ENCODE measurements at places on chromosomes 16 and 17.

DNA sequence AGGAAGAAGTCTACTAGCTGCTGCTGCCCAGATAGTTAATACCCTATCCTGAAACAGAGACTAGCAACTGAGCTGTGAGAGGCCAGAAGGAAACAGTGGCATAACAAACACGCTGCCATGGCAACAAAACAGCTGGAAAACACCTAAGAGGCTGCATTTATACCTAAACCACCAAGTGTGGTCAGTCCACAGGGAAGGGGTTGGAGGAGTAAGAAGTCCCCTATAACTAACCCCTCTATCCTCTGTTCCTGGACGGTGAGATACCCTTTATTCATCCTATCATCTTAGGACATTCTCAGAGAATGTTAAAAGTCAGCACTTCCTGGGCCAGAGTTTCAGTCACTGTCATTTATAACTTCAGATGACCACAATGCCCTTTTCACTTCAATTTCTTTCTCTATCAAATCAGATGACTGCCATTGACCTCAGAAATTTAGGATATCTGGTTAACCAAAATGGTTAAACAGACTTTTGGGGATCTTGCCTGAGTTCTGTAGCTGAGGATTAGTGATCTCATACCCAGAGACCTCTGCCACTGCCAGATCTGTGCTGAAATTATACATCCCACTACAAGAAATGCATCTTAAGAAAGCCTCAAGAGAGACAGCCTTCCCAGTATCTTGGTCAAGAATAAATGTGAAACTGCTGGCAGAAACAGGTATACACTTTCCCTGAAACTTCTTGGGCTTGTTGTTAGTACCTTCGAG is 36.2 kb downstream of the STH start:
- no peak for DNase-seq

GRCh38 chr17:80846932-80847331 is 144.7 kb upstream of the CHMP6 start:
- no peak for DNase-seq

- no peak for DNase-seq
These were observed 58.9 kb downstream of the CYTH1 start for GRCh38 chr17:78723001-78723796.

GRCh38 chr17:75783803-75784472 is 668 bp upstream of the UNK start:
- DNase-seq, result no peak

GRCh38 chr17:38539386-38539785 is 66.4 kb downstream of the SRCIN1 start:
- no peak for DNase-seq

- DNase-seq, result no peak
These were observed 18.7 kb downstream of the TSPOAP1 start for GRCh38 chr17:58309918-58310259.

GRCh38 chr17:14389681-14390080 is 88.8 kb downstream of the HS3ST3B1 start:
- no peak for DNase-seq

DNA sequence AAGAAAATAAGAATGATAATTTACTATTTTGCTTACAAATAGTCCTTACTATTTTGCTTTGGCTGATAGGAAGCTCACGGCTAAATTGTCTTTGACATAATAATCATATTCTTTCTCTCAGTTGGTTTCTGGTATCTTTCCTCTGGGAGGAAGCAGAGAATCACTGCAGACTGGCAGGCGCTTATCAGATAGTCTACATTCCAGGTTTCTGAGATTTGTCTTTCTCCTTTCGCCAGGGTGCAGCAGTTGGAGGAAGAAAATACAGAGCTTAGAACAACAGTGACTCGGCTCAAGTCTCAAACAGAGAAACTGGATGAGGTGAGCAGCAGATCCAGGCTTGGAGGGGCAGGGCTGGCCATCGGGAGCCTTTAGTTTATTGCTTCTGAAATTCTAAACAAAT is 136.1 kb downstream of the RAB11FIP4 start:
- no peak for DNase-seq

- DNase-seq, result no peak
These were observed 240.3 kb upstream of the N4BP1 start for GRCh38 chr16:48850097-48850770.

GRCh38 chr16:84143081-84143480 is 1.9 kb downstream of the HSDL1 start:
- no peak for DNase-seq

- no peak for DNase-seq
These were observed 239.2 kb upstream of the AXIN2 start for GRCh38 chr17:65800655-65801054.

- DNase-seq, result no peak
These were observed 545.3 kb downstream of the XYLT1 start for GRCh38 chr16:16925432-16925831.

DNA sequence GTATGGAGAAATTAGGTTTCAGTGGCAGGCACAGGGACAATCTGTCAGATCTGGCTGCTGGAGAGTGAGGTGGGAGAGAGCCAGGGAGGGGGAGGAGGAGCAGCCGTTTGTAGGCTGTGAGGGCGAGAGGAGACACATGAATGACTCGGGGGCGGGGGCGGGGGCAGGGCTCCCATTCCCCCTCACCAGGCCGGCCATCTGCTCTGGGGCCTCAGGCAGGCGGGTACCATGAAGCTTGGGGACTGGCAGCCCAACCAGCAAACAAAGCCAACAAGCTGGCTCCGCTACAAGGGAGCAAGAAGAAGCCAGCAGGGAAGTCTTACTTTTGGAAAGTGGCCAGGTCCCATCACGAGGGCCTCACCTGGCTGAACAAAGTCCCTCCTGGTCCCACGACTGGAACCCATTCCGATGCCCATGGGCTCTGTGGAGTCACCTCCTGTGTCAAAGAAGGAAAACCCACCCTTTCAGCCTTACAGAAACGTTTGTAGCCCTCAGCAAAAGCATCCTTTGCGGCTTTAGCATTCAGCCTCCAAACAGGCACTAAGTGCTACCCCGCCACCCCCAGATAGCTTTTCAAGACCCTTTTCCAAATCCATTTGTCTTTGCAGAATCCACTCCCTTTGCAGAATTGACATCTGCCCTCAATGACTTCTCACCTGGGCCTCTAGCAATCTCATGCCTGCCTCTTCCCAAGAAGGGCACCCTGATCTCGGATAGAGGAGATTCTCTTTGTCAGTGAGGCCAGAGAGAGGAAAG is 9.2 kb upstream of the SSTR2 start:
- no peak for DNase-seq

DNA sequence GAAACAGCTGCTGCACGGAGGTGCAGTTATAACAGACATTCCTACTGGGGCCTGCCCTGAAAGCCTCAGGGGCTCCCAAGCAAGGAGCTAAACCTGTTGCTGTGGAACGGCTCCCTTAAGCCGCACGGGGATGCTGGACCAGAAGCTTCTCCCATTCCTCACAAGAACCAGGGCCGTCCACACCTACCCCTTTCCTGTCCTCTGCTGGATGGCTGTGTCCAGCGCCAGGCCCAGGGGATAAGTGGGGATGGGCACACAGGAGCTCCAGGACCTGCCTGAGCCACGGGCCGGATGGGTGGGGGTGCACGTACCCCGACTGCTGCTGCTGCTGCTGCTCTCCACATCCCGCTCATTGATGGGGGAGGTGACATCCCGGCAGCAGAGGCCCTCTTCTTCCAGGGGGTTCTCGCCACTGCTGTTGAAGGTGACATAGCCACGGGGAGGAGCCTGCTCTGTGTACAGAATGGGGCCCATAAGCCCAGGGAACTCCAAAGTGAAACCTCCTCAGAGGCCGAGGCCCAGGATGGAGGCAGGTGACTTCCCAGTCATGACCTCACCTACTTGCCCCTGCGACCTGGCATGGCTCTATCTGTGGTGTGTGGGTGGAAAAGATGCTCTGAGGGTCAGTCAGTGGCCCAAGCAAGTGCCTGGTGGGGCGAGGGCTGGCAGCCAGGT is 8.6 kb downstream of the NUDT16L1 start:
- DNase-seq, result no peak

GRCh38 chr17:73474370-73474988 is 162.7 kb upstream of the CDC42EP4 start:
- DNase-seq, result no peak

DNA sequence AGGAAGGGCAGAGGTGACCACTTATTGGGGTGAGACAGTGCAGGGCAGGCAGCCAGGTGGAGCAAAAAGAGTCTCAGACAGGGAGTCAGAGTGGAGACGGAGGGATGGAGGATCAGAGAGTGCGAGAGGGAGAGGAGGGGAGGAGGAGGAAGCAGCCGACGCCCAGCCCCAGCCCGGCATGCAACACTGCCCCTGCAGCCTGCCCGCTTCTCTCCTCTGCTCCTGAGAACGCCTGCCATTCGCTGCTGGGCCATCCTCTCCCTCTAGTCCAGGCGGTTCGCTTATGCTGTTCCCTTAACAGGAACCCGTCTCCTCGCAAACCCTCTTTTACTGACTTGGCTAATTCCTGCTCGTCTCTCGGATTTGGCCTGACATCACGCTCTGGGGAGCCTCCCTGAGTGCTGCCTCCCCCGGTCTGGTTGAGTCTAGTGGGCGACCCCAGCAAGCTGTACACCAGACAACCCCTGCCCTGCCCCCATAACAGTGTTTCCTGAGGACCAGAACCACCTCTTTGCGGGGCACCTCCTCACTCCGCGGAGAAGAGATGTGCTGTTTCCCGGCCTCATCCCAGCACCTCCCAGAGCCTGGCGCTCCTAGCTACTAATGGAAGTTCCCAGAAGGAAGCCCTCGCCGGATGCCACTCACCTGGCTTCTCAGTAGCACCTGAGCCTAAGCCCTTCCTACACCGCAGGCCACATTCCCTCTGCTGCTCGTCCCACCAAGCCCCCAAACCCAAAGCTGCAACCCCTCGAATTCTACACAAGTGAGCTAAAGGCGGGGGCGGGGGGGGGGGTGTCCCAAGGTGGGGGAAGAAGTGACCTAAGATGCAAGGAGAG is 61.2 kb upstream of the CCL1 start:
- no peak for DNase-seq

Measured in HS-27A (cell line).